Activated CD4-positive, alpha-beta T cell treated with anti-CD3 and anti-CD28 coated beads, Interleukin-2, amount 50 U/mL, for 1 hour (primary cell): ENCODE measurements at places on chromosomes 3 and 15.

GRCh38 chr15:52076889-52077781 is 35.4 kb downstream of the BCL2L10 start:
- no peak for DNase-seq

DNA sequence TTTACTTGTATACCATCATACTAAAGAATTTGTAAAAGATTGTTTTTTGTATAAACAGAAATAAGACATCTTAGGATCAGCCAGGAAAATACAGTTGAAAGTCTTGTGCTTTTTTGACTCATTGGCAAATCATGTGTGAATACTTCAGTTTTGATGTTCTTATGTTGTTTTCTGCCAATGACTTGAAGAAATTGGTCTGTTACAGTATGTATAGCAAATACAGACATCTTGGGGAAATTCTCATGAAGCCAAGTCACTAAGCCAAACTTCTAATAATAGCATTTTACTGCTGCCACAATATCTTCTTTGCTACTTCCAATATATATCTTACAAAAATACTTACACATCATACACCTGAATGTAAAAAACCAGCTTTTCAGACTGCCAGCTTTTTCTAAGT is 83.2 kb downstream of the DZIP3 start:
- DNase-seq: no peak

DNA sequence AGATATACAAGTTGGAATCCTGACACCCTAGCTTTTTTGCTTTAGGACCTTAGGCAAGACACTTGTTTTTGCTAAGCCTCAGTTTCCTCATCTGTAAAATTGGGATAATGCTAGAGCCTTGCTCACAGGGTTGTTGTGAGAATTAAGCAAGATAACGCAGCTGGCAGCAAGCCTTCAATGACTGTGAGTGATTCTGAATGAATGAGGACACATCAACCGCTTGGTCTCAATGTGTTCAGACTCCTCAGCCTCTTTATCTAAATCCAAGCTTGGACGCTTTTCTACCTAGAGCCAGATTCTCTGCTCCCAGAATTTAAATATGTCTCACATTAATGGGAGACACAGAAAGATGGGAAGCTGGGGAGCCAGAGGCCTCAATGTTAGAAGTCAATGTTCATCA is 11.8 kb upstream of the TLE3 start:
- no peak for DNase-seq

DNA sequence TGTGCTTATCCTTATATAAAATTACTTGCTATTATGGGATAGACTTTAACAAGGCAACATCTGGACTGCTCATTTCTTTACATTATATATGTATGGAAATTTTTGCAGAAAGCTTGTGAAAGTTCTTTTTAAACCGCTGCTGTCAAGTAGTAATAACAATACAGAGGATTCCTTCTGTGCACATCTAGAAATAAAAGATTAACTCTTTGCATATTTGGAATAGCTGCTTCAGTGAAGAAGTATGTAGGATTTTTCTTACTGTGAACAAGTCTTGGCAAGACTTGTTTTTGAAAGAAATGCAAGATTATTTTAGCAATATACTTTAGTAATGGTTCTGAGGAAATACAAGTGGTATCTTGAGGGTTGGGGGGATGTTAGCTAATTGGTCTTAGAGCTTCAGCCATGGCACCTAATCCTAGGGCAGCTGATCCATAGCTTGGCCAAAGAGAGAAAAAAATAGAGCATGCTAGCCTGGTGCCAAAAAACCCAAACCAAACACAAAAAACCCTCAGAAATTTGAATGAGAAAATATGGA is 4.3 kb downstream of the PRKCI start:
- no peak for DNase-seq

DNA sequence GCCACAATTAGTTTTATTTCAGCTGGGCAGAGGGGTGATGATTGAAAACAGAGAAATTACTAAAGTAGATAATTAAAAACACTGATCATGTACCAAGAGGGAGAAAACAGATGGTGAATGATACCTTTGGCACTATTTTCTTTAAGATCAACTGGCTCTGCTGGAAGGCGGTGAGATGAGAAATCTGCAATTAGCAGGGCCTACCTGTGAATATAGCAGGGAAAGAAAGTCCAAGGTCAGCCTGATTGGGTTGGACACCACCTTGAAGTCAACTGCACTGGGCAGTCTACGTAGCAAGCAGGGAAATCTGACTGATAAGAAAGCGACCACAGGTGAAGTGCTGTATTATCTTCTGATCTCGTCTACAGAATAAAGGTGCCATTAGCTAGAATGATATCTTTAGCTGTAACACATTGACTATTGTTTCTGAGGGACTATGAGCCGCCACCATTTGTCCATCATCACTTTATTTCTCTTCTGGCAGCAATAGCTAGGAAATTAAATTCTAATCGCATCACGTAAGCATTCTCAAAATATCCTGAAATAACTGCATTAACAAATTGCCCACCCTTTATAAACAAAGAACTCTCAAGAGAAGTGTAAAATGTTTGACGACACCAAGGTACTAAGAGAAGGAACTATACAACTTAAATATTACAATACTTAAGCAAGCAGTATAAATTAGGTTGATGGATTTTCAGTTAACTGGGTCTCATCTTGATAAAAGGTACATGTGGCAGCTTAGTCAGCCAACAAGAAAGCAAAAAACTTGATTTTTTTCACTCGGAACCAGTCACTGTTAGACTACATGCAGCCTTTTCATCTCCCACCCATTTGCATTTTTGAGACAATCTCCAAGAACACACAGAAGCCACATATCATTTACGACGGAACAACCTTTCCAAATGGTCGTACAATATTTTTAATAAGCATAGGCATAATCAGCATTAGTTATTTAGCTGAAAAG is 1.3 kb downstream of the NEDD4 start:
- no peak for DNase-seq

DNA sequence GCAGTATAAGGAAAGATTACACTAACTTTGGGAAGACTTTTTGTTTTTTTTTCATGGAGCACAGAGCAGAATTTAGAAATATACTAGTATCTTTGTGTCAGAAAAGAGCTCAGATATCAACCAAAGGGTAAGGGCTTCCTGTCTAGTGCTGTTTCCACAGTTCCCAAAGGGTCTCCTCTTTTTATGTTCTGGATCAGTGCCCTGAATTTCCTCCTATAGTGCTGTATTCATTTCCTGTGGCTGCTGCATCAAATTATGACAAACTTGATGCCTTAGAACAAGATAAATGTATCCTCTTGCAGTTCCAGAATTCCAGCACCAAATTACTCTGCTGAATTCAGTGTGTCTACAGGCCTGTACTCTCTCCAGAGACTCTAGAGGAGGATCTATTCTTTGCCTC is 219.8 kb upstream of the THRB start:
- no peak for DNase-seq

DNA sequence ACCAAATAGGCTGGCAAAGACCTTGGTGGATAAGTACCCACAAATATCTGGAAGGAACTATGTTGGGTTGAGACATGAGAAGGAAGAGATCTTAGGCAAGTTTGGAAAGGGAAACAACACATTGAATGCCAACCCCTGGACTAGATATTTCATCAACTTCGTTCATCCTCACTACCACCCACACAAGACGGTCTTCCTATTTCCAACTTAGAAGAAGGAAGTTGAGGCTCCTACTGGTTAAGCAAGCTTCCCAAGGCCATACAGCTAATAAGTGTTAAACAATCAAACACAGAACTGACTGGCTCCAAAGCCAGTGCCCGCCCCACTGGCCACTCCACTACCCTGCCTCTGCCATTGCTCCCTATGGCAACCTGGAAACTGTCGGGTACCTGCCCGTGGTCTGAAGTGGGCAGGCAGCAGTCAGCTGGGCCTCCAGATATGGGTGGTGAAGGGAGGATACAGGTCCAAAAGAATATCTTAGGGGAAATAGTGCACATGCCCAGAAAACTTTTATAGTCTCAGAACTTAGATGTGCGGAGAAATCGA is 94.9 kb downstream of the LIPC start:
- no peak for DNase-seq

GRCh38 chr3:28244491-28244890 is 3.1 kb downstream of the CMC1 start:
- no peak for DNase-seq

DNA sequence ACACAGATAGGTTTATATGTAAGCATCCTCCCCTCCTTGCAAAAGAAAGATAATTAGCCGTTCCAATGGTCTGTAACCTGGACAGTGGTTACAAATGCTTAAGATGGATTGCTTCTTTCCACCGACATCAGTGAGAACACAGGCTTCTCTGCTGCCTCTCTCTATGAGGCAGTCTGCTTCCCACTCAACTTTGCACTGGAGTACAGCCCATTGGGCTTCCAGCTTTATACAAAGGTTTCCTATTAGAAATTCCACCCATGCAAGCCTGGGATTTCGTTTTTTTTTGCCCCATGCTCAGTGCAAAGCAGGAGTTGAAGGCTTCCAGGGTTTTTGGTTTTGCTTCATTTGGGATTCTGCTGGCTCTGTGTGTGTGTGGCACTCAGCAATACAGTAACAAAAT is 47.3 kb upstream of the C3orf22 start:
- no peak for DNase-seq

DNA sequence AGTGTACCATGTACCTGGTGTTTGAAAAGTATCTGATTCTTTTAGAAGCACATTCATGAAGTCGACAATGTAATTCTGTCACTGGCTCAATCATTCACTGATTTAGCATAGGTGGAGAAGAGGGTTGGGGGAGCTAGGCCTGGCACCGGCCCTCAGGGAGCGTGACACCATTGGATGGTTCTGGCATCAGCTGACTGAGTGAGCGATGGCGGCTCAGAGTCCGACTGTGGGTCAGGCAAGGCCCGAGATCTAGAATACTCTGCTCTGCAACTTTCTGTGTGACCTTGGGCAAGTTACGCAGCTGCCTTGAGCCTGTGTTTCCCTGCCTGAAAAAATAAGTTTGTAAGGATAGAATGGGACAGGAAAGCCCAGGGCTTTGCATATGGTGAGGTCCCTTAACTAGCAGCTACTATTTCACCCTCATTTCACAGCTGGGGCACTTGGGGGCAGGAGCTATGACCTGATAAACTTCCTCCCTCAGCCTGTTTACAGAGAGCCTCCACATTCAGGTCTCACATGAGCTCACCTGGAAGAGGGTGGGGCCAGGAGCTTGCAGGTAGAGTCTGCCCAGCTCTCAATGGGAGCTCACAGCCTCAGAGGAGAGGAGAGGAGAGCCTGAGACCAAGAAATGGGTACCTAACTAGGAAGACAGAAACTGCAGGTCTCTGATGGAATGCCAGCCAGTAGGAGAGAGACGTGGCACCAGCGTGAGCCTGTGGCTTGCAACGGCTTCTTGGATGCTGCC is 153.7 kb upstream of the TLE3 start:
- no peak for DNase-seq

DNA sequence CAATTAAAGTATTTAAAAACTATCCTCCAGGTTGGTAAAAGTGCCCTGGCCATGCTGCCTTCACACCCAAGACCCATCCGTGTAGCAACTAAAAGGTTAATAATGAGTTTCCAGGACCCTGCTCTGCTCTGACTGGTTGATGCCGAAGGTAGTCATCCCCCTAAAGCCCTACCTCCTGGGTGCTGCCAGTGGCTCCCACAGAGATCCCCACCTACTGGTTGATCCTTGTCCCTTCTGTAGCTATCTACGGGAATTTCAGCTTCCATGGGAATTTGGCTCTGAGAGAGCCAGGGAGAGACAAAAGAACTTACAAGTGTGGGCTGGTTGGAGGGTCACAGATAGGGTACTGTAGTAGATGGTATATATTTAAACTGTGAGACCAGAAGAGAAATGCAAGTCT is 110.6 kb upstream of the NANOGP8 start:
- DNase-seq: no peak

DNA sequence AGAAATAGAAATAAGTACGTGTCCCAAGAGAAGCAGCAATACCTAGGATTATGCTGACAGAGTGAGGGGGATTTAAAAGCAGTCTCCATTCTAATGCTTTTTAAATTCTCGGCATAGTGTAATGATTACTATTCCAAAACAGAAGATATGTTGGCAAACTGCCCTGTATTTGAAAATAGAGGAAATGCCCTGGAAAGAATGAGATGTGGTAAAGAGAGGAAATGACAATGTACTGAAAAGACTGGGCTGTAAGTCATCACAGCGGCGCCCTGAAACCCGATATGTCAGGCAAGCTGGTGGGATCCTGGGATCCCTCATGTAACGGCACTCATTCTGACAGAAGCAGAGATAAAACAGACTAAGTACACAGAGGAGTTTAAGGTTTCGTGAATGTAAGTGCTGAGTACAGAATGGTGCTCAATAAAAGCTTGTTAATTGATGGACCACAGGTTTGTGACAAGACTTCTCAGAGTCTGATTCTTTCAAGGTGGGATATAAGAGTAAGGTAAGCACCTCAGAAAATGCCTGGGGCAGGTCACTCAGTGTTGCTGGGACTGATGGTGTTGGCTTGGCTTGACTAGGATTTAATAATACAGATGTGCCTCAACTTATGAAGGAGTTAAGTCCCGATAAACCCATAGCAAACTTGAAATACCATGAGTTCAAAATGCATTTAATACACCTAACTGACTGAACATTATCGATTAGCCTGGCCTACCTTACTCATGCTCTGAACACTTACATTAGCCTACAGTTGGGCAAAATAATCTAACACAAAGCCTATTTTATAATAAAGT is 91.4 kb downstream of the NFKBIZ start:
- DNase-seq: no peak

DNA sequence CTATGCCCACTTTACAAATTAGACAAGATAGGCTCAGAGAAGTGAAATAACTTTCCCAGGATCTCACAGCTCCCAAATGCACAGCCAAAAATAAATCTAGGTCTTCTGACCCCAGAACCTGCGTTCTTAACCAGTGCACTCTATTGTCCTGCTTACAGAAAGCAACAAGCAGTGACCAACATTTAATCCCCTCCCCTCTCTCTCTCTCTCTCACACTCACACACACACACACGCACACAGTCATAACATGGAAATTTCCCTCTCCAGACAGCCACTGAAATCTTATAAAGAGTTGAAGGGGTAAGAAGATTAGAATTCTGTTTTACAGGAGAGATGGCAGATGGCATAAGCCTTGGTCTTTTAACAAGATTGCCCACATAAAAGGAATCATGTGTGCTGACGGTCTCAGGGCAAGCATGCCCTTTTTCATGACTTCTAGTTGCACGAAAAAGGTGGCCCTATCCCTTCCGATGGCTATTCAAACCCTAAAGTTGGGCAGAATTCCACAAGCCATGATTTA is 29.4 kb downstream of the EOGT start:
- DNase-seq: no peak

DNA sequence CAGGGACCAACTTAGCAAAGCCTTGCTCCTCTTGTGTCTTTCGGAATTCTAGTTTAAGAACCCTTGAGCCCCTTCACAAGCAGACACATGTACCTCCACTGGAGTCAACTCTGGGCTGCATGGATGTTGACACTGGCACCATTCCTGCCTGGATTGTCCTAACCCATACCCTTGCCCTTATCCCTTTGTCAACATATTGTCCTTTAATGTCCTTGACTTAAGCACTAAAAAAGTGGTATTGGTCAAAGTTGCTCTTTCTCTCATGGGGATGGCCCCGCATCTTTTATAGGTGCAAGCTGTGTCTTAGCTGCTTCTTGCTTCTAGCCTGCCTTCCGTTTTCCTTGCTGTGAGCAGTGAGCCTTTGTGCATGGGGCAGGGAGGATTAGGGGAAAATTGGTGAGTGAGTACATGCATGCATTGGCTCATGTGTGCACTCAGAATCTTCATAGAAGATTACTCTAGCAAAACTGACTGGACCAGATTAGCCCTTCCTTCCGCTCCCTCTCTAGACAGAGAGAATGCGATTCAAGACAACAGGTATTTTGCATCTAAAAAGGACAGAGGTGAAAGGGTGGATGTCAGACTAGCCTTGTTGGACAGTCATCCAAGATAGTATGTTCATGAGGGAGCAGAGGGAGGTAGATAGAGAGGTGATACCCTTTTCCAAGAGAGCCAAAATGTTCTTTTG is 42.4 kb downstream of the TGFBR2 start:
- no peak for DNase-seq

GRCh38 chr3:100106531-100107141 is 7.7 kb downstream of the FILIP1L start:
- no peak for DNase-seq
